Bladder microvascular endothelial cell (primary cell): ENCODE measurements at places on chromosomes 1 and 21. TPM values are rescaled to one million over a fixed set of nuclear protein-coding genes. Genes with fewer than 3 reads are reported as not detected.

Gene SPOCD1
- 2.8 and 6.3 TPM in 2 replicates for total RNA-seq

Gene S1PR1
- total RNA-seq: 169 and 257 TPM in 2 replicates

Gene TAS1R1
- total RNA-seq: not detected in 2 replicates

Gene ACP6
- total RNA-seq: 1.8 and 3.4 TPM in 2 replicates

Gene LEMD1
- 0.32 TPM in 1 of 2 replicates, not detected in the other for total RNA-seq

Gene DNASE2B
- under 0.01 TPM in 1 of 2 replicates, not detected in the other for total RNA-seq

Gene SPATA17
- 0.06 TPM in 1 of 2 replicates, not detected in the other for total RNA-seq

Gene WDR64
- not detected in 2 replicates for total RNA-seq

Gene AXDND1
- total RNA-seq: 0.13 TPM in 1 of 2 replicates, not detected in the other
